ENCODE measurements at places on chromosomes 1 and 21.
A peak's percentile ranks its signal among the peaks of the same experiment; 100 is the strongest.

DNA sequence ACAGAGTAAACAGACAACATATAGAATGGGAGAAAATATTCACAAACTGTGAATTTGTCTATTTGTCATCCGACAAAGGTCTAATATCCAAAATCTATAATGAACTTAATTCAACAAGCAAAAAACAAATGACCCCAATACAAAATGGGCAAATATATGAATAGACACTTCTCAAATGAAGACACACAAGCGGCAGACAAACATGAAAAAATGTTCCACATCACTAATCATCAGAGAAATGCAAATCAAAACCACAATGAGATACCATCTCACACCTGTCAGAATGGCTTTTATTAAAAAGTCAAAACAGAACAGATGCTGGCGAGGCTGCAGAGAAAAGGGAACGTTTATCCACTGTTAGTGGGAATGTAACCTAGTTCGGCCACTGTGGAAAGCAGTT, 72.7 kb downstream of the SMYD3 start:
- no peak for DNase-seq

GRCh38 chr1:68958958-68959357, 462.1 kb upstream of the DEPDC1 start:
- DNase-seq, result no peak

DNA sequence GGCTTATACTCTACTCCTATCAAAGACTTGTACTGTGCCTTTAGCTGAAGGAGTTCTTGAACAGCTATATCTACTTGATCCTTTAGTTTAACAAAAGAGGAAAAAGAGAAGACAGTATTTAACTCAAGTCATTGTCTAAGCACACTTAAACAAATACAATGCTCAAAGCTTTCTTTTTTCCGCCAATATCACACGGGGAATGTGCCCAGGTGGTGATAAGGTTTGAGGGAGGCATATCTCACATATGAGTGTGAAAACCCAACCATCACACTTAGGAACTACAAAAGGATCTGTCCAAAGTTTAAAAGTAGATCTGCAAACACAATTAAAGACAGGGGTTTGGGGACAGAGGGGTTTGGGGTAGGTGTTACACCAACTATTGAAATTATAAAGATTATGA, 59.0 kb upstream of the SLC30A10 start:
- no peak for DNase-seq

DNA sequence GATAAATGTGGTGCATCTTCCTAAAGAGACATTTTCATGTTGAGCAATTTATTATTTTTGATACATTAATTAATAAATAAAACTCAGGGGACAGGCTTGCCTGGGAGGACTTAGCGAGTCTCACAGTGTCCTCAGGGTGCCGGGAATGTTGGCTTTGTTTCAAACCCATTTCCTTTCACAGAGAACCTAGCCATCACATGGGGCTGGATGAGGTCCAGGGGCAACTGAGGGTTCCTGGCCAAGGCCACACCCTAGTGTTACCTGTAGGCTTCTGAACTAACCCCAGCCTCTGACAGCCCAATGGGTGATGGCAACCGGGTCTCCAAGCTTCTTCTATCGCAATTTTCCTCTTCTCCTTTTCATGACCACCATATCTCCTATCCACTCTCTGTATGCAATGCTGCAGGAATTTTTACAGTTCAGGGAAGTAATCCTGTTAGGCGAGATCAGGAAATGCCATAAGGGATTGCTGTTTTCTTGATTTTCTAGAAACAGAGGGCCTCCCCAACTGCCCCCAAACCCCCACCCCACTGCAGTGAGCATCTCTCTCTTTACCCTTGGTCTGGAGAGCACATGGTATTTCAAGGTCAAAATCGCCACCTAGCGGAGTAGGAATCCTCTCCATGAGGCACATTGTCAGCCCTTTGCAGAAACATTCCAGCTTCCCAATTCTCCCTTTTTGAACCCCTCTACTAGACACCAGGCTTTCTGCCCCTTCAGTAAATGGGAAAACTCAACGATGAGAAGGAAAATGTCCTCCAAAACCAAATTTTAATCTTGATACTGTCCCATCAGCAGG, 22.1 kb upstream of the SMYD3 start:
- DNase-seq, result no peak

DNA sequence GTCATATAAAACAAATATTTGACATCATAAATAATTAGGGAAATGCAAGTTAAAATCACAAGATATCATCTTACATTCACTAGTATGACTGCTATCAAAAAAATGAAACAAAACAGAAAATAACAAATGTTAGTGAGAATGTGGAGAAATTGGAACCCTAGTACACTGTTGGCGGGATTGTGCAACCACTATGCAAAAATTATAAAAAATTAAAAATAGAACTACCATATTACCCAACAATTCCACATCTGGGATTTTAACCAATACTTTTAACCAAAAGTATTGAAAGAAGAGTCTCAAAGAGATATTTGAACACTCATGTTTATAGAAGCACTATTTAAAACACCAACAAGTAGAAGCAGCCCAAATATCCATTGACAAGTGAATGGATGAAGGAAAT, 797.2 kb upstream of the ADAMTS5 start:
- DNase-seq, result no peak

DNA sequence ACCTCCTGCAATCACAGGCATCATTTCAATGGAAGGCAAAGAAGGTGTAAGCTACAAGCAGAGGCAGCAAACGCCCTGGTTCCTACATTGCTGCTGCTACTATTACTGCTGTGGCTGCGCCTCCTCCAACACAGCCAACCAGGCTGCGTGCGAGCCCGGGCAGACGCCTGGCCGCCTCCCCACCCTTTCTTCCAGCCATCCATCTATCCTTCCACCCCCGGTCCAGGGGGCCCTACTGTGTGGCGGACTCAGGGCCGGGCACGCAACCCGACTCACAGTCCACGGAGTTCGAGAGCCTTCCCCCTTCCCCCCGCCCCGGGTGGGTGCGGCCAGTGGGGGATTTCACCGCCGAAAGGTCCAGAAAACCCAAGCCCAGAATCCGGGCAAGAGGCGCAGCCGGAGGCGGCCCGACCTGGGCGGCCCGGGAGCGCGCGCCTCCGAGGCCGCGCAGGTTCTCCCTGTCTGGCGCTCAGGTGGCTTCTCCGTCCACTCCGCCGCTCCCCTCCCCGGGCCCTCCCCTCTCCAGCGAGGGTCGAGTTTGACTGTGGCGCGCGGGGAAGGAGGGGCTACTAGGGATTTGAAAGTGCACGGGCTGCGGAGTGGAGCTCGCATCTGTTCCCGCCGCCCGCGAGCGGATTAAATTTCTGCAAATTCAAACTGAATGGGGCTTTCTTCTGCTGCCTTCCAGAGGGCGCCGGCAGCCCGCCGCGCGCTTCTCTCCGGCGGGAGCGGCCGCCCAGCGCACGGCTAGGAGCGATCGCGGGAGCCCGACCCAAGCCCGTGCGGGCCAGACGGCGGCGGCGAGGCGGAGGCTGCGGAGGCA, at the start of gene HUNK:
Gene HUNK (plus strand): TSS at position 569 of the 823 bp plus-strand sequence. CDS start 655 bp downstream, outside the sequence.
- no peak for DNase-seq

GRCh38 chr1:11134251-11134897, 34.7 kb upstream of the EXOSC10 start:
- DNase-seq, result no peak

GRCh38 chr1:48960320-48960719, 183.6 kb upstream of the BEND5 start:
- DNase-seq, result no peak

DNA sequence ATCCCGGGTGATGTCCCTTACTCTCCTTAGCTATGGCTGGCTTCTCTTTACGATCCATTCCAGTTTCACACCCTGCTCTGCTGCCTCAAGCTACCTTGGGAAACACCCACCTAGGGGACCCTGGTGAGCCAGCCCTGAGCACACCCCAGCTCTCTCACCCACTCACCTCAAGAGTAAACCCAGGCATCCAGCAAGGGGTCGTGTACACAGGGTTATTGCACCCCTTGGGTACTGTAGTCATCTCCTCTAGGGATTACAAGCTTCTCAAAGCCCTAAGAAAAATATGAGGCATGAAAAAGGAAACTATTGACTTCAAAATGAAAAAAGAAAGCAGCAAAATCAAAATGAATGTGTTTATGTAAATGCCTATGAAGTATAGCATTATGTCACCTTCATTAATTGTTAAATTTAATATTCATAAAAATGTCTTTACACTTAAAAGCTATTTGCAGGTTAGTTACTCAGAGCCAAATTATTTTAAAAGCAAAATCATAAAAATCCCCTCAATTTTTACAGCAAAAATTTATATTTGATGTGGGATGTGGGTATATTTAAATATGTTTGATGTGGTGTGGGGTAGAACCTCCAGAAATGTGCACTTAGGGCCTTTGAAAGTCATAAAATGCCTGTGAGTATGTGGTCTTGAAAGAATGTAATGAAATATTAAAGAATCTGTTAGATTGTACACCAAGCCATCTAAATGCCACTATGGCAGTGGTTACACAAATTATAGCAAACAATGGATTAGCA, 190.3 kb downstream of the C1orf94 start:
- DNase-seq, result no peak

DNA sequence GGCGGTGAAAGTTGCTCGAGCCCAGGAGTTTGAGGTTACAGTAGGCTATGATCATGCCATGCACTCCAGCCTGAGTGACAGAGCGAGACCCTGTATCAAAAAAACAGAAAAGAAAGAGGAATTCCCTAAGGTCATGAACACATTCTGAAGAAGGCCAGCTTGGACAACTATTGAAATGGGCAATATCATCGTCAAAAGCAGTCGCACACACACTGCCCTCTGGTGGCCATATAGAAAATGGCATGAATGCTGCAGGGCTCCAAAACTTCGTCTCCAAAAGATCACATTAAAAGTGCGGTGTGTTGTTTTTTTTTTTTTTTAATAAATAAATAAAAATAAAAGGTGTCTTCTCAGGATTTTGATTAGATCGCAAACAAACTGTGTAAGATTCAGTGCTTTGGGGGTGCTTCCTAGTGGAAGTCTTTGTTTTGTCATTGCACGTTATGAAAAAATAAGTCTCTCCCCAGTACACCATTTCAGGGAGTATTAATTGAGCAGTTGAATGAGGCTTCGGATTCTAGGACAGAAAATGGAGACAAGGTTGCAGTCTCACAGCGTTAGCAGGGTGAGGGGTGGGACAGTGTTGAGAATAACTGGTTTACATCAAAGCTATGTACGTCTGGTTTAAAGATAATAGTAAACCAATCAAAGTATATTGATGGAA, 87.5 kb upstream of the FMN2 start:
- DNase-seq, result peak; percentile 7

- peak; percentile 3 for DNase-seq
These were observed 164.4 kb upstream of the PALMD start for GRCh38 chr1:99481391-99481996.

DNA sequence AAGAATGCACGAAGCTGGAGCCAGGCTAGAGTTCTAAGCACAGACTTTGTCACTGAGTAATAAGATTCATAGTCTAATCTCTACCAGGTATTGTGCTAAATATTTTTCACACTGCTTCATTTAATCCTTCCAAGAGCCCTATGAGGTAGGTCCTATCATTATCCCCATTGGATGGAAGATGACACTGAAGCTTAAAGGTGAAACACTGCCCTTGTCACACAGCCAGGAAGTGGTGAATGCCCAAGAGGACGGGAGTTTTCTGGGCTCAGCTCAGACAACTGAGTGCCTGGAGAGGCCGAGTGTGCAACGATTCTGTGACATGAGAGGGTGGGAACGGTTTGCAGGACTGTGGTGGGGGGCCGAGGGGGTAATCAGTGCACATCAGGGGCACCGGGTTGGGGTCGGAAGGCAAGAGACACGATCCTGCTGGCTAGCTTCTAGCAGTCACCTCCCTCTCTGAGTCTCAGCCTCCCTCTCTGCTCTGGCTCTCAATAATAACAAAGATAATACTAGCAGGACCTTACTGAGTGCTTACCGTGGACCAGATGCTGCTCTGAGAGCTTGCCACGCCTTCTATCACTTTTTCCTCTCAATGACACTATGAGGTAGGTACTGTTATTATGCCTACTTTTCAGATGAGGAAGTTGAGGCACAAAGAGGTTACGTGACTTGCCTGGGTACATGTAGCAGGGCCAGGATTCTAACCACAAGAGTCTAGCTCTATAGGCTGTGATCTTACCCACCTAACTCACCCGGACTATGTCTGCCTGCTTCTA, 12.4 kb downstream of the KCNQ4 start:
- DNase-seq, result peak; percentile 34

GRCh38 chr1:10693497-10694273, 102.8 kb downstream of the CASZ1 start:
- DNase-seq, result peak; percentile 57

GRCh38 chr1:65497256-65497830, 76.9 kb downstream of the LEPR start:
- no peak for DNase-seq

- no peak for DNase-seq
These were observed 501.8 kb downstream of the LMO4 start for GRCh38 chr1:87830432-87830978.

GRCh38 chr1:3954170-3955169, 54.4 kb upstream of the C1orf174 start:
- DNase-seq, result no peak

DNA sequence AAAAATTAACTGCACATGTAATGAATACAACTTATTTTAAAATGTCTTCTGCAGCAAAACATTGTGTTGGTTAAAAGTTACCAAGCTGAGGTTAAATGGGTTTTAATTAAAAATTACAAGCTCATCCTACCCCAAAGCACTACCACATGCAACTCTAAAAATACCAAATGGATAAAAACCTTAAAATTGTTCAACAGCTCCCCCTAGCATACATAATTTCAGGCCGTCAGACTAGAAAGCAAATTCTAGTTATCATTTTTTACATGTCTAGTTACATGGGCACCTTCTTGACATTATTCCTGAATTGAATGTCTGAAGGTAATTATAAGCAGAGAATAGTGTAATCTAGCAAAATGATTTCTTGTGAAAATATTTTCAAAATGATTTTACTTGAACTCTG, 176.5 kb downstream of the C1orf21 start:
- no peak for DNase-seq

- no peak for DNase-seq
These were observed 639 bp downstream of the IL20 start for GRCh38 chr1:206866062-206866461.

- no peak for DNase-seq
These were observed 157.2 kb downstream of the DENND1B start for GRCh38 chr1:197618061-197618460.

- no peak for DNase-seq
These were observed 39.9 kb downstream of the SPATA46 start for GRCh38 chr1:162336621-162337285.

DNA sequence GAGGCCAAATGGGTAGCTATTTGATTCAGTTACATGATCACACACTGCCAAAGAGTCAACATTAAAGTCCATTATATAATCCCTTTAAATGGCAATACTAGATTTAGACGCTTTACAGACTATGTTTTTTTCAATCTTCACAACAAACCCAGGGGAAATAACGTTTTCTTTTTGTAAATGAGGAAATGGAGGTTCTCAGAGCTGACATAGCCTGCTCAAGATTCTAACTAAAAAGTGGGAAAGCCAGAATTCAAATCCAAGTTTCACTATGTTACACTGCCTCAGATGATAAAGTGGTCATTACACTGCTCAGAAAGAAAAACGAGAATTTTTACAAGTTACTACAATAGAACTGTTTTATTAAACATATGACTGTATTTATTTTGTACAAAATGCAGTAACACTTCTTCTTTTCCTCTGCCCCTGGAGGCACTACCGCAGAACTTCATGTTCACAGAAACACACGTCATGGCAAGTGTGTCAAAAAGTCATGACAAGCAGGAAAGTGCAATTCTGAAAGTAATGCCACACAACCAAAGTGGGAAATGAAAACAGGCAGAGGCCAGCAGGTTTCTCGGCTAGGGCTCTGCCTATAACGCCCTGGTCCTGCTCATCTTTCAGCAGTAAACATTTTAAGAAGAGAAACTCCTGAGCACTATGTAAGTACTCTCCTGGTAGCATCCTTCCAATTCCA, 19.0 kb downstream of the THEMIS2 start:
- DNase-seq, result no peak

GRCh38 chr1:169009666-169010065, 96.8 kb upstream of the ATP1B1 start:
- no peak for DNase-seq
